ENCODE measurements at places on chromosomes 7 and 10. TPM values are rescaled to one million over a fixed set of nuclear protein-coding genes. Genes with fewer than 3 reads are reported as not detected.

IGF2BP3 gene
- 20.3 TPM for total RNA-seq

CALML5 gene
- not detected for total RNA-seq

GRM3 gene
- total RNA-seq, result not detected

OR2A5 gene
- total RNA-seq, result not detected

PNLIP gene
- not detected for total RNA-seq

C10orf143 gene
- 1.2 TPM for total RNA-seq
